H1 (cell line): ENCODE measurements at places on chromosomes 1 and 21. TPM values are rescaled to one million over a fixed set of nuclear protein-coding genes. Genes with fewer than 3 reads are reported as not detected.

Gene CASQ2
- total RNA-seq: not detected in 2 replicates

Gene BLACAT1
- total RNA-seq: 3.5 and 3.8 TPM in 2 replicates

DNA sequence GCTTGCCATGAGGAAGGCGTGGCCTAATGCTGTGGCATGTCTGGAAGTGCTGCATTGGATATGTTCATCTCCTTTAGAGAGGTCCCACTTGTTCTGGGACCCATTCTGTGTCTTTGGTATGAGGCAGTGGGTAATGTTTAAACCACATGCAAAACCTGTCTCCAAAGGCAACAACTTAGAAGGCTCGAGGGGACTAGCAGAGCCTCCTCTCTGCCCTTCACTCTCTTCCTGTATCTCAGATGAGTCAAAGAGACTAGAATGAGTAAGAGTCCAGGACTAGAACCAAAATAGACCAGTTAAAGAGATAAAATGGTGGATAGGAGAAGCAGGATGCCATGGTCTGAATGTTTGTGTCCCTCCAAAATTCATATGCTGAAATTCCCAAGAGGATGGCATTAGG, 220.8 kb upstream of the KIAA0040 start:
- DNase-seq: no peak

DNA sequence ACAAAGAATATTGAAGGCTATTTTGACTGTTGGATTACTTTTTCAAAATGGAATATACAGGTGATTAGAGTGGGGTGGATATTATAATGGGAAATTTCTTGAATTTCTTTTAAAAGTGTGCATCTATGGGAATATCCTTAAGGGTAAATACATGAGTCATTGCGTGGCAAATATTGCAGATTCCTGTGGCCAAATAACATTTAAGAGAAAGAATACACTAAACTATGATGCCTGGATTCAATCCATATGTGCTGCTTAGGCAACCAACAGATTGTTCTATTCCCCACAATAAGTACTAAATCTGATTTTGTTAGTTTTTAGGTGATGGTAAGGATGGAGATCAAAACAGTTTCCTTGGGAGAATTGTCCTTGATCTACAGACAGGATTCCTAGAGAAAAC, 119.5 kb downstream of the HMCN1 start:
- no peak for DNase-seq

- DNase-seq: no peak
Observed at GRCh38 chr1:71640998-71641397, 560.2 kb upstream of the ZRANB2 start.

DNA sequence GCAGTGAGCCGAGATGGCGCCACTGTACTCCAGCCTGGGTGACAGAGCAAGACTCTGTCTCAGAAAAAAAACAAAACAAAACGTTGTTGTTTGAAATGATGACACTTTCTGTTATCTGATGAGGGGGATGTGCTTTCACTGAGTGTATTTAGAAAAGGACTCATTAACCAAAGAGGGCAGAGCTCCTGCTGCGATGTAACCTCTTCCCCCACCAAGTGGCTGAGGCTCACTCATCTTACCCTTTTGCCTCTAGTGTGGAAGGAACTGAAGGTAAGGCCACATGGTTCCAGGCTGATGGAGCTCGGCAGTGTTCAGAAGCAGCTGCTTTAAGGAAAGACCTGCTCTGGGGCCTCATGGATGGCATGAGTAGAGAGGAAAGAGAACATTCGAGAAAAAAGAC, 105.7 kb upstream of the RUNX1 start:
- no peak for DNase-seq

GRCh38 chr1:5709976-5710375, 282.2 kb downstream of the NPHP4 start:
- DNase-seq: no peak

Gene CENPF
- 170 and 175 TPM in 2 replicates for total RNA-seq

DNA sequence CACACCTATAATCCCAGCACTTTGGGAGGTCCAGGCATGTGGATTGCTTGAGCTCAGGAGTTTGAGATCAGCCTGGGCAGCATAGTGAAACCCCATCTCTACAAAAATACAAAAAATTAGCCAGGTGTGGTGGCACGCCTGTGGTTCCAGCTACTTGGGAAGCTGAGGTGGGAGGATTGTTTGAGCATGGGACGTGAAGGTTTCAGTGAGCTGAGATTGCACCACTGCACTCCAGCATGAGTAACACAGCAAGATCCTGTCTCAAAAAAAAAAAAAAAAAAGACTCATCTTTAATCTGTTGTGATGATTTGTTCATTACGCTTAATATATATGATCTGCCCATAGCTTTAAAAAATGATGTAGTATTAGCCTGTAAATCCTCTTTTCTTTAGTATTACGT, 44.0 kb downstream of the OR10J1 start:
- no peak for DNase-seq

Gene PRMT6
- 38.2 and 38.4 TPM in 2 replicates for total RNA-seq

Gene MACF1
- total RNA-seq: 261 and 285 TPM in 2 replicates

- no peak for DNase-seq
Observed at GRCh38 chr1:109314795-109315194, 8.0 kb upstream of the MYBPHL start.

GRCh38 chr1:28359592-28360239, 9.8 kb upstream of the PHACTR4 start:
- DNase-seq: peak; percentile 76

GRCh38 chr21:44260066-44260465, 1.6 kb downstream of the DNMT3L start:
- DNase-seq: no peak

DNA sequence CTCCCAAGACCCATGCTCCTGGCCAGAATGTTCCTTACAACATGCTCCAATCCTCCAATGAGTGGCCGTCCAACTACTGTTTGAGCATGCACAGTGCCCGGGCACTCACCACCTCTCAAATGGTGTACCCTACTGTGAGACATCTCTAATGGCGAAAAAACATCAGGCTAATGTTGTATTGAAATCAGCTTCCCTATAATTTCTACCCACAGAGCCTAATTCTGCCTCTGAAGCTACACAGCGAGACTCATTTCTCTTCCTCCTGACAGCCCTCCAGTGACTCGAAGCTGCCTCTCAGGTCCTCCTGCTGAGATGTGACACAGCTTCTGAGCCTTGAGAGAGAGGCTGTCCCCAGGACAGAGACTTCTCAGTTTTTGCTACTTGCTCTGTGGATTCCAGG, 130.7 kb downstream of the FAM78B start:
- DNase-seq: no peak

DNA sequence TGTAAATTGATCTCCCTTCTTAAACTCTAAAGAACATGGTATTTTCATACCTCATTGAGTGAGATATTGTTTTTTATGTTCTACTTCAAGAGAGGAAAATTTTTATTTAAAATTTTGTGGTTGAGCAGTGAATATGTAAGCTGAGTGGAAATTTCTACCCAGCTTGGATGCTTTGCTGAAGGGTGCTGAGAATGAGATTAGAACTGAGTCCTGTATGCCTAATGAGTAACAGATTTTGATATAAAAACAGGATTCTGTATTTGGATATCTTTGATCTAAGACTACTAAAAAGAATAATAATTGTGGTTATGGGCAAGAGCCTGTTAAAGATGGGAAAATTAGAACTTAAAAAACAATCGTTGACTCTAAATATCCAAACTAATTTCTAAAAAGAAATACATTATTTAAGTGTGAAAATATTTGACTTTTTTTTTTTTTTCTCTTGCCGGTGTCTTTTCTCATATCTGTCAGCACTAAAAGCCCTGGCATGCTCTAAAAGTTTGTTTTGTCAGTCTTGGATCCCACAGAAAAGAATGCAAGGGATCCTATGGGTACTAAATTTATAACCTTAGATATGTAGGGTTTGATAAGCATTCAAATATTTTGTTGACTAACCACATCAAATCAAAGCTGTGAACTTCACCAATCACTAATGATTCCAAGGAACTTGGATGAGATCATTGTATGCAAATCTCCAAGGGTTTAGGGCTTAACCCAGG, 652.3 kb downstream of the PTPRC start:
- DNase-seq: no peak

Gene SMIM11
- total RNA-seq: 1.0 and 20.2 TPM in 2 replicates

GRCh38 chr1:177933881-177934280, 36.0 kb downstream of the SEC16B start:
- DNase-seq: no peak

Gene KRTAP7-1
- total RNA-seq: not detected in 2 replicates

Gene ADAM15
- total RNA-seq: 32.2 and 32.9 TPM in 2 replicates

DNA sequence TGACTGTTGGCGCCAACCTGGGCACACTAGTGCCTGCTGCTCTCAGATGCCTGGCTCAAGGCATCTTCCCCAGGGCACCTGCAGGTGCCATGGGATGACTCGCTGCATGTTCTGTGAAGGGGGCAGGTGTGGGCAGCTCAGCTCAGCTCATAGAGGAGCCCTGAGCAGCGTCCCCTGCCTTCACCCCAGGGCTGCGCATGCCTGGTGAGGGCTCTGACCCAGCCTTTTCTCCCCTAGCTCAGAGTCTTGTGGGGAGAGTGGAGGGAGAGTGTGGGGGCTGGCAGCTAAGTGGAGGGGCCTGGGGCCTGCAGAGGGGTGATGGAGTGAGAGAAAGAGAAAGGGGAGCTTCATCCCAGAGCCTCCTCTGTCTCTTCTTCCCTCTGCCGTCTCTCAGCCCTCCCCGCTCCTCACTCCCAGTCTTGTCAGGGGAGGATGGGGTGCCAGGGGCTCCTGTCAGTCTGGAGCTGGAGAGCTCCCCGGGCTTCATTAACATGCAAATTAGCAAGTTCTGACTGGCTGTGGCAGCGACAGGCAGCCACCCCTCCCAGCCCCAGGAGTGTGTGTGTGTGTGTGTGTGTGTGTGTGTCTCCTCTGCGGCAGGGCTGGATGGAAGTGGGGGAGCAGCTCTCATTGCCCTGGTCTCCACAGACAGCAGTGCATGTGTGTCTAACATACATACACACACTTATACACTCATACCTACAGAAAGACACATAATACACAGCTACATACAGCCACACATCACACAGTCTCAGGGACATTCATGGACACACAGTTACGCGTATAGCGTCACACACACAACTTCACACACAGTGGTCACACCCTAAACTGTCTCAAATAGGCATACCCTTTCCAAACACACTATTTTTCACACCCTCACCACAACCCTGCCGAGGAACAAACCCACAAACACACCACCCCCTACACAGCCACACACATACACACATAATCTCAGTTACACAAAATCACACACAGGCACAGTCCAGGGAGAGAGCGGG, 34.0 kb downstream of the FOXO6 start:
- peak; percentile 81 for DNase-seq

DNA sequence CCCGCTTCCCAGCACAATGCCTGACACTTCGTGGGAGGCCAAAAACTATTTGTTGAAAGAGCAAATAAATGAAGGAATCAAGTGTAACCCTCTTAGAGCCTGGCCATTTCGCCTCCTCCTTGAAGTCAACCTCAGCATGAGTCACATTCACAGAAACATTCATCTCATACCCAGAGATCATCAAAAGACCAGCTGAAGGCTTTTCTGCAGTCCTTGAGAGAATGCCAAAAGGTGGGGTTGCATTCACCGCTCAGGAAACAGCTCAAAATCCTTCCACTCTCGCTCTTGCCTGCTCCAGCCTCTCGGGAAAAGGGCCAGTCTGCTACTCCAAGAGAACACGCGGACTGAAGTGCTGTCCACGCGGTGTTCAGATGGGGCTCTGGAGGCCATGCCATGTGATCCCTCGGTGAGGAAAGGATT, 90.0 kb downstream of the VWA5B1 start:
- DNase-seq: no peak

DNA sequence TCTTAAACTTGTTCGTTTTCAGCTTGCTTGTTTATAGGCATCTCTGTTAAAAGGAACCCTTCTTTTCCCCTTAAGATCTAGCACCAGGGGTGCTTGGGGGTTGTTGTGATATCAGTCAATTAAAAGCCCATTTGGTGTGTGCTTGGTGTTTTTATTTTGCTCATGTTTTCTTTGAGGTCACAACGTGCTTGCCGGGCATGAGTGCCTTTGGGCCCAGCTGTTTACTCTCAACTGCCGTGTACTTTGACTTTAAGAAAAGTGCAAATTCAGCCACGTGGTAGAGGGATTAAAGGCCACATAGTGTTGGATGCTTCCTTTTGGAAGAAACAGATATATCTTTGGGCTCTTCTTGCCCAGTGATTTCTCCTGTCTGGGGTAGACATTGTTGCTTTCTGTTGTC, 10.5 kb downstream of the ARID1A start:
- no peak for DNase-seq

DNA sequence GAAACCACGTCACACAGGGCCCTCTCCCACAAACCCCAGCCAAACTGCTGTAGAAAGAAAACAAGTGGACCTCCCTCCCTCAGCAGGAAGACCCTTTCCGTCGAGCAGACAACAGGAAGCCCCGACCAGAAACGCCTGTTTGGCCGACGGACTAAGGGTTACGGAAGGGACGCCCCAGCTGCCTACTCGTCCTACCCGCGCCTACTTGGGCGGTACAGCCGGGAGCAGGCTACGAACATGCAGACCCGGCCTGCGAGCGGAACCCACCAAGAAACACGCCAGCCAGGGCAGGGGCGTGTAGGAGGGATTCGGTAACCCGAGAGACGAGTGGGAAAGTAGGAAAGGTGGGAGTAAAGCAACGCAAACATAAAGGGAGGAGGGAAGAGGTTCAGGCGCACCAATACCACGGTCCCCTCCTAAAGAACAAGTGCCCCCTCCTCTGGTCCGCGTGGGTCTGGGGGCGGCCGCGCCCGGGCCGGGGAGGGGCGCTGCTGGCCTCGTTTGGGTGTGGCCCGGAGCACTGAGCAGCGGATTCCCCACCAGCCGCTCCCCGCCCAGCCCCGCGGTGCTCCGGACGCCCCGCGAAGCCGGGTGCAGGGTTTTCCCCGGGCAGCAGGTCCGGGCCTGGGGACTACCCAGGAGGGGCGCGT, 450 bp downstream of the S100A10 start:
- DNase-seq: no peak

- DNase-seq: no peak
Observed at GRCh38 chr1:213337025-213337678, 286.1 kb downstream of the RPS6KC1 start.

Gene PADI2
- 5.8 and 7.5 TPM in 2 replicates for total RNA-seq

DNA sequence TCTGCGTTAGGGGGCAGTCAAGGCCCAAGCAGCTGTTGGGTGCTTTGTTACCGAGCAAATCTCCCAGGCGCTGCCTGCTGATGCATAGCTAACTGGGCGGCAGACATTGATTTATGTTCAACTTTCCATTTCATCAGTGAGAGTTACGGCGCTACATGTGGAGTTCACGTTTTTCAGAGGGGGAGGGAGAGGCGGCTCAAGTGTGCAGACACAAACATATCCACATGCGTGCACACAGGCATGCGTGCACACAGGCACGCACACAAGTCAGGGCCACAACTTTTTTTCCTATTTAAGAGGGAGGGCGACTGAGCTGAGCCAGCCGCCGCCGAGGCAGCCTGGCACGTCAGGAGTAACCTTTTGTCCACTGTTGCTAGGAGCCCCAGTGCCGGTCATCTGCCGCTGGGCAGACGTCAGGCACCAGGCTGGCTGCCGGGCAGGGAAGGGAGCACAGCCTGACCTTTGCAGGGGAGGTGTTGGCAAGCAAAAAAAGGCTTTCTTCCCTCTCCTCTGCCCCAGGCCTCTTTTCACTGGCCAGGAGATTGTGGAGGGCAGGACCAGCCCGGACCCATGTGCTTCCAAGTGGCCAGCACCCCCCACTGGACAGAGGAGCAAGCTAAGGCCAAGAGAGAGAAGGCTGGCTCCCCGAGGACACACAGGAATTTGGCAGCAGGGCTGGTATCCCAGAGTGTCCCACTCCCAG, 73.3 kb downstream of the MRPL37 start:
- DNase-seq: no peak
